Fibroblast of lung (primary cell): ENCODE measurements at places on chromosomes 4 and X. TPM values are rescaled to one million over a fixed set of nuclear protein-coding genes. Genes with fewer than 3 reads are reported as not detected.

- no peaks in the 10 kb centered on the region for H3K27me3 ChIP-seq
- H3K27ac ChIP-seq: no peak overlapping the region
- peak; percentile 42 for DNase-seq
- no peaks in the 10 kb centered on the region for H3K4me1 ChIP-seq
Measured at GRCh38 chr4:176872461-176872860, 79.7 kb upstream of the VEGFC start.

- no peaks in the 10 kb centered on the region for H3K4me1 ChIP-seq
- H3K4me3 ChIP-seq: no peak overlapping the region
- H3K27me3 ChIP-seq: no peaks in the 10 kb centered on the region
- no peak overlapping the region for H3K27ac ChIP-seq
- H3K36me3 ChIP-seq: peaks cover 2% of the 10 kb centered on the region
- DNase-seq: no peak
Measured at GRCh38 chr4:147658501-147658900, 25.5 kb downstream of the PRMT9 start.

DNA sequence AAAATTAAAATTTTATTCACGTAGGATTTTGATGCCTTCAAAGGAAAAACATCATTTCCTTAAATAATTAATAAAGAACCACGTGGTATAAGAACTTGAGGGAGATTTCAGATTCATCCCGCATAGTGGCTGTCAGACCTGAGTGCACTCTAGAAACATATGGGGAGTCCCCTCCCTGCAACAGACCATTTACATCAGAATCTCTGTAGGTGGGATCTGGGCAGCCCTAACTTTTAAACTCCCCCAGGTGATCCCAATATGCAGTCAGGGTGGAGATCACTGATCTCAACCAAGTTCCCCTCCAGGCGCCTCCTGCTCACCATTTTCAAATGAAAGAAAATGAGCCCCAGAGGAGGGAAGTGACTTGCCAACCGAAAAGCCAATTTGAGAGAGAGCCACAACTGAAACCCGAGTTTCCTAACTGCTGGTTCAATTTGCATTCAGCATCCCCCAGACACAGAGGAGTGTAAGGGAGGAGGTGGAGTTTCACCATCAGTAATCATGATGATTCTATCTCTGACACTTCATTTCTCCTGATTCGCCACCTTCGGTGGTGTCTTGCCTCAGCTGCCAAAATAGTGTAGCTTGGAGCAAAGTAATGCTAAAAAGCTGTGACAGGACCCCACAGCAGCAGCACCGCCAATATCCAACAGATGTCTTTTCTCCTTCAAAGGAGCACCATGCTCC, 11.4 kb downstream of the RNF150 start:
- H3K36me3 ChIP-seq: no peaks in the 10 kb centered on the region
- no peak overlapping the region for H3K4me3 ChIP-seq
- H3K4me1 ChIP-seq: no peaks in the 10 kb centered on the region
- H3K27ac ChIP-seq: no peak overlapping the region

GRCh38 chrX:21982311-21982710, 41.8 kb downstream of the SMS start:
- H3K27me3 ChIP-seq: no peaks in the 10 kb centered on the region
- H3K4me3 ChIP-seq: no peak overlapping the region
- DNase-seq: no peak
- no peaks in the 10 kb centered on the region for H3K4me1 ChIP-seq
- no peak overlapping the region for H3K27ac ChIP-seq

DNA sequence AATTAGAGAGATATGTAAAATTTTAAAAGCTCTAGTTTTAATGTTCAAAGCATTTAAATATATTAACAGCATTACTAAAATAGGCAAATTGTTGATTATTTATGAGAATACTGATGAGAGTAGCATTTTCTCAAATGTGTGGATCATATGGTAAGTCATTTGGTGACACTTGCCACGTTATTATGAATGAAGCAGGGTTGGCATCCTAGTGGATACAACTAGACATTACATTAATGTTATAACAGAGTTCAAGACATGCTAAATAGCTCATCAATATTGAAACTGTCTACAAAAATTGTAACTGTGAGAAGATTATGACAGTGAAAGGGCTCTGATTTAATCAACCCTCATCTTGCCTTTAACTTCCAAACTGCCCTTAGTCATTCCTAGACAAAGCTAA, 171.1 kb downstream of the PDGFC start:
- no peak overlapping the region for H3K4me3 ChIP-seq
- peaks cover 3% of the 10 kb centered on the region for H3K4me1 ChIP-seq
- no peaks in the 10 kb centered on the region for H3K27me3 ChIP-seq

- no peak for DNase-seq
- no peak overlapping the region for H3K27ac ChIP-seq
- H3K36me3 ChIP-seq: no peaks in the 10 kb centered on the region
- H3K4me3 ChIP-seq: no peak overlapping the region
- no peaks in the 10 kb centered on the region for H3K27me3 ChIP-seq
Measured at GRCh38 chr4:158462611-158463010, 59.1 kb upstream of the RXFP1 start.

- no peaks in the 10 kb centered on the region for H3K36me3 ChIP-seq
- no peak overlapping the region for H3K27ac ChIP-seq
- no peak overlapping the region for H3K4me3 ChIP-seq
- DNase-seq: no peak
Measured at GRCh38 chr4:15765910-15766697, 12.0 kb upstream of the CD38 start.

GRCh38 chr4:128661479-128661878, 148.0 kb upstream of the JADE1 start:
- no peak overlapping the region for H3K27ac ChIP-seq
- H3K27me3 ChIP-seq: no peaks in the 10 kb centered on the region
- H3K36me3 ChIP-seq: no peaks in the 10 kb centered on the region
- no peak for DNase-seq
- H3K4me1 ChIP-seq: peaks cover 5% of the 10 kb centered on the region

DNA sequence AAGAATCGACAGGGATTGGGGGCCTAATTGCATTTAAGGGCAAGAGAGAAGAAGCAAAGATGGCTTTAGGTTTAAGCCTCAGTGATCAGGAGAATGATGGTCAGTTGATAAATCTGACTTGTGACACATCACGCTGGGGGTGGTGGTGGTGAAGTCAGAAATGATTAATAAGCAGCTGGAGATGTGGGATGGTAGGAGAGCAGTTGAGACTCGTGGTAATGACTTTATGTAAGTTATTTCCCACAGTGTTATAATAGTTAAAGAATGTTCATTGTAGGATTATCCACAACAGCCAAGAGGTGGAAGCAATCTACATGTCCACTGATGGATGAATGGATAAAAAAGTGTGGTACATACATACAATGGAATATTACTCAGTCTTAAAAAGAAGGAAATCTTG, 178.9 kb upstream of the GPC4 start:
- H3K36me3 ChIP-seq: no peaks in the 10 kb centered on the region
- H3K27ac ChIP-seq: no peak overlapping the region
- H3K27me3 ChIP-seq: no peaks in the 10 kb centered on the region
- H3K4me3 ChIP-seq: no peak overlapping the region

DNA sequence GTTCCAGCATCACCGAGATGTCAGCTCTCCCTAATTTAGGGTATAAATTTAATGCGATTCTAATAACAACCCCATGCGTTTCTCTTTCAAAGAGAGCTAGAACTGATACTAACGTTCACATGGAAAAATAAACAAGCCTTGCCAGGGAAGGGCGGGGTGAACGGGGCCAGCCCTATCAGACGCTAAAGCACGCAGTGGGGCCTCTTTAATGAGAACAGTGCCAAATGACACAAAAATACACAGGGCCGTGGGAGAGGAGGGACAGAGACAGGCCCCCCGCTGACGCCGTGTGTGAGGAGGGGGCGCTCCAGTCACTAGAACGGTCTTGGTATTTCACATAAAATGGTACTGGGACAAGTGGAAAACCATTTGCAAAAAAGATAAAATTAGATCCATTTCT, 21.3 kb upstream of the ADRA2C start:
- no peaks in the 10 kb centered on the region for H3K4me1 ChIP-seq
- H3K27ac ChIP-seq: no peak overlapping the region
- H3K4me3 ChIP-seq: no peak overlapping the region
- H3K36me3 ChIP-seq: no peaks in the 10 kb centered on the region
- DNase-seq: no peak

- no peak overlapping the region for H3K4me3 ChIP-seq
- H3K27ac ChIP-seq: no peak overlapping the region
- H3K36me3 ChIP-seq: no peaks in the 10 kb centered on the region
Measured at GRCh38 chr4:144304025-144304424, 163.5 kb upstream of the GYPA start.

GRCh38 chrX:30468471-30468870, 109.1 kb downstream of the TASL start:
- DNase-seq: peak; percentile 1
- H3K4me1 ChIP-seq: no peaks in the 10 kb centered on the region
- H3K36me3 ChIP-seq: no peaks in the 10 kb centered on the region

GRCh38 chrX:130176354-130176776, 4.6 kb downstream of the RAB33A start:
- H3K4me1 ChIP-seq: peaks cover 7% of the 10 kb centered on the region
- DNase-seq: peak; percentile 11
- no peaks in the 10 kb centered on the region for H3K27me3 ChIP-seq
- no peak overlapping the region for H3K4me3 ChIP-seq

DNA sequence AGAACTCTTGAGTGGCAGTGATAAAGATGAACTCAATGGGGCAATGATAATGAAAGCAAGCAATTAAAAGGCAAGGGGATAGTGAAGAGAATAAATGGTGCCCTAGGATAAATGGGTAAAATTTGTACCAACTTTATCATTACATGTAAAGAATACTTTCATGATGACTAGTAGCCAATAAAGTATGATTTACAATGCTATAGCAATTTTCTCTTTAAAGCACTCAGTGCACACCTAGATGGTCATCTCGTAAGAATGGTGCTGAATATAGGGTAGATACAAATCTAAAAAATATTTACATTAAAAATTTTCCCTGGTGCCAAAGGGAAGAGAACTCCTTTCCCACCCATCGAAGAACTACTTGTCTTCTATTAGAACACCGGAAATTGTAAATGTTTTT, 651.4 kb downstream of the STPG2 start:
- no peaks in the 10 kb centered on the region for H3K36me3 ChIP-seq
- no peak overlapping the region for H3K4me3 ChIP-seq
- DNase-seq: no peak

DNA sequence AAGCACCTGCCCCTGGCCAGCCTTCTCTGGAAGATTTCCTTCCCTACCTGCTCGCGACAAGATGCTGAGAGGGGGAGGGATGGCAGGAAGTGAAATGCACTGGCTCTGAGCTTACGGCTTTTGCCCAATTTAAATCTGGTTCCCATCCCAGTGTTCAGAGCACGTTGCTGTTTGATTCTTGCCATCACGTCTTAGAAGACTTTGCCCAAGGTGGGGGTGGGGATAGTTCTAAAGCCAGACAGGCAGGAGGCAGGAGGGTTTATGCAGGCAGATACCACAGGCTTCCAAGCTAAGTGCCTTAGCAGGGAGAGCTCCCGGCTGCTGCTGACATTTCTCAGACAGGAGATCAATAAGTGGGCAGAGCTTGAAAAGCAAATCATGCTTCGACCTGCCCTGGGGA, 393.9 kb downstream of the MID1IP1 start:
- no peaks in the 10 kb centered on the region for H3K4me1 ChIP-seq
- H3K27ac ChIP-seq: no peak overlapping the region
- no peak for DNase-seq
- H3K27me3 ChIP-seq: no peaks in the 10 kb centered on the region

- no peak overlapping the region for H3K4me3 ChIP-seq
- H3K4me1 ChIP-seq: no peaks in the 10 kb centered on the region
- H3K36me3 ChIP-seq: no peaks in the 10 kb centered on the region
- H3K27me3 ChIP-seq: no peaks in the 10 kb centered on the region
- peak; percentile 12 for DNase-seq
Measured at GRCh38 chr4:27176400-27176799, 315.8 kb downstream of the STIM2 start.

DNA sequence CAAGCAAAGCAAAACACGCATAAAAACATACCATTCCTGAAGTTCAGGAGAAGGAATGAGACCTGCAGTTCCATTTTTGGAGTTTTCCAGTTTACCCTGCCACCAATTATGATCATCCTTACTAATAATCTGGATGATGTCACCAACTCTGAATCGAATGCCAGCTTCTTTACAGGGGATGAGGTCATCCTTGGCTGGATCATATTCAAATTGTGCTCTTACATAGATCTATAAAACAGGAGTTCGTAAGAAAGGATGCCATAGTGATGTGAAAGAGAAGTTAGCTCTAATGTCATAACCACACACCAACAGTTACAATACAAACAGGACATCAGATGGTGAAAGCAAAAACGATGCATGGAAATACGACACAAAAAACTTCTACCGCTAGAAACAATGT, 106.5 kb downstream of the NYX start:
- H3K27ac ChIP-seq: no peak overlapping the region
- H3K4me1 ChIP-seq: no peaks in the 10 kb centered on the region
- no peak overlapping the region for H3K4me3 ChIP-seq
- no peaks in the 10 kb centered on the region for H3K27me3 ChIP-seq

DNA sequence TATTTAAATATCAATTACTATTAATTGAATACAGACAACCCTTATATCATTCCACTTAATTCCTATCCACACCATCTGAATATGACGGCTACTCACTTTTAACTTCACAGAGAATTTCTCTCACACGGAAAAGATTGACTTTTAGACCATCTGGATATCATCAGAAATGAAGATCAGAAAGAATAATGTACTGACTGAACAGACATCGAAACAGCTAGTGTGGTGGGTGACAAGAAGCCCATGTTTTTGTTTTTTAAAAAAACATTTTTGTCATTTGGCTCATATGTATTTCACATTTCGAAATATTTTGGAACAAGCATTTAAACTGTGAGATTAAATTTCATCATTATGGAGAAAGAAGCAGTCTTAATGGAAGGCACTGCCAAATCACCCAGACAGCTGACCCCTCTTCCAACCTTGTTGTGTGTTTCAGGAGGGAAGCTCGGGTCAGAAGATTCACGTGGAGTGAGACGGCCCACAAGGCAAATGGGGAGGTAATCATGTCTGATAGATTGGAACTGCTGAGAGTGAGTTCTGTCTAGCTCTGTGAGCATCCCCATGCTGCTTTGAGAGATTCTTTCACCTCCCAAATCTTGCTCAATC, 204.2 kb upstream of the RASGEF1B start:
- H3K4me1 ChIP-seq: no peaks in the 10 kb centered on the region
- DNase-seq: no peak
- H3K27me3 ChIP-seq: no peaks in the 10 kb centered on the region
- no peak overlapping the region for H3K27ac ChIP-seq
- no peak overlapping the region for H3K4me3 ChIP-seq
- no peaks in the 10 kb centered on the region for H3K36me3 ChIP-seq

Gene TACR3
- polyA plus RNA-seq: 0.01 and 0.08 TPM in 2 replicates

Gene FBXL5
- 52.9 and 53.0 TPM in 2 replicates for polyA plus RNA-seq

Gene F11
- not detected in 2 replicates for polyA plus RNA-seq

Gene SORBS2
- 0.27 and 3.0 TPM in 2 replicates for polyA plus RNA-seq

Gene MRFAP1L1
- 64.7 and 77.4 TPM in 2 replicates for polyA plus RNA-seq

Gene MTTP
- polyA plus RNA-seq: 0.03 and 0.05 TPM in 2 replicates
